ENCODE measurements at places on chromosomes 11 and 22. TPM values are rescaled to one million over a fixed set of nuclear protein-coding genes. Genes with fewer than 3 reads are reported as not detected.

Gene C11orf21
- 88.9 TPM for total RNA-seq

Gene DGCR8
- total RNA-seq: 45.1 TPM

Gene C11orf52
- total RNA-seq: not detected

Gene ATXN10
- 72.3 TPM for total RNA-seq

GRCh38 chr11:75602951-75603350, 40.9 kb downstream of the SERPINH1 start:
- DNase-seq: no peak

GRCh38 chr11:123694551-123694950, 40.1 kb upstream of the SCN3B start:
- no peak for DNase-seq

- DNase-seq: no peak
These were observed 26.8 kb upstream of the B3GAT1 start for GRCh38 chr11:134438542-134439537.

GRCh38 chr11:72553706-72554105, 119.4 kb upstream of the CLPB start:
- DNase-seq: no peak

- no peak for DNase-seq
These were observed 7.3 kb upstream of the SCGB1A1 start for GRCh38 chr11:62411524-62411923.

DNA sequence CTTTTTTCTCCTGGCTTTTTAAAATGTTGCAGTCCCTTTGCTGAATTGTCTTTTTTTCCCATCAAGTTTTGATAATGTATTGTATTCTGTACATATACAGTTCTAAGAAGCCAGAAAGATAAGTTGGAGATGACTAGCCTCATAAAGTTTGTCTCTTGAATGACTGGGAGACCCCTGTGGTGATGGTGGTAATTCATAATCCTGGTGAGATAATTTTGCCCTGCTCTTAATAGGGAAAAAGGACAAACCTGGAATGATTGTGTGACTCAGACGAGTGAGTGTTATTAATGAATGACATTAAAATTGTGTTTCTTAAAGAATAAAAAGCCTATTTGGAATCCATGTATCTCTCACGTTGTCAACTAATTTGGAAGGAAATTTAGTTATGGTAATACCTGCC, 1.2 kb downstream of the HIKESHI start:
- no peak for DNase-seq

DNA sequence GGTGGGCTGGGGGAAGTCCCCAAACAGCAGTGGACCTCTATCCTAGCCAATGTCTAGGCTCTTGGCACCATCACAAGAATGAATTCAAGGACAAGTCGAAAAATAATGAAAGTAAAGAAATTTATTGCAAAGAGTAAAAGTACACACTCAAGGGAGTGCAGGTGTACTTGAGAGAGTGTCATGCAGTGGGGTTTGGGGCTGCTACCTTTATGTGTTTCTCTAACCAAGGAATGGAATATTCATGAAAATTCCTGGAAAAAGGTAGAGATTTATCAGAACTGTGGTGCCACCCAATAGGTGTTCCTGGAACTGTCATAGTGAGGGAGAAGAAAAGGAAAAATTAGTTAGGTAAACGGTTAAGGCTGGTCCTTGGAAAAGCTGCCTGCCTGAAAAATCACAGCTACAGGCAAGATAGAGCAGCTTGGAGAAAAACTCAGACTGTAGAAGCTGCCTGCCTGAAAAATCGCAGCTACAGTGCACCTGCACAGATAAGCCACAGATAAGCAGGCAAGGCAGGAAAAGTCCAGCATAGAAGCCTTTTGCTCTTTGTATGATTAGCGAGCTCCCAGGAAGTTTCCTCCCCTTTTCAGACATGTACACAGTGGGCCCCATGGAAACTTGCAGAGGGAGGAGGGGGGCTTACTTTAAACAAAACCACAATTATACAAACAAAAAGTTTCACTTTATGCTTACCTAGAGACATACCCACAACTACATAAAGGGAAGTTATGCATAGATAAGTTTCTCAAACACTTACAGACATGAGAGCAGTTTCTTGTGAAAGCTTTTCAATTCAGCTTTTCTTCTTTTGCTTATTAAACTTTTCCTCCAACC, 71.4 kb upstream of the B3GNT6 start:
- DNase-seq: no peak

- no peak for DNase-seq
These were observed 5.5 kb downstream of the ROBO4 start for GRCh38 chr11:124892146-124892545.
